Activated CD4-positive, alpha-beta T cell treated with anti-CD3 and anti-CD28 coated beads, Interleukin-2, amount 50 U/mL, for 4 hours (primary cell): ENCODE measurements at places on chromosomes 6 and 20.

DNA sequence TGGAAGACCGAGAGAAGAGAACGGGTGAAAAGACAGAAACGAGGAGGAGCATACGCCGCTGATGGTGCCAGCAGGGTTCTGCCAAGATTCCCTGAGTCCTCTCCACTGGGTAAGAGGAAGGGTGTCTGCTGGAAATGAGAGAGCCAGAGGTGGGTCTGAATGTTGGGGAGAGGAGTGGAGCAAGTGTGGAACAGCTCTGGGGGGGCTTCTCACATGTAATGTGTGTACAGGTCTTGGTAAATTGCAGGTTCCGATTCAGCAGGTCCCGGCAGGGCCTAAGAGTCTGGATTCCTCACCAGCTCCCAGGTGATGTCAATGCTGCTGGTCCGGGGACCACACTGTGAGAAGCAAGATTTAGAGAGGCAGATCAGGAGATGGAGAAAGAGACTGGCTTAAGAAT, 1.5 kb upstream of the EBF4 start:
- DNase-seq = no peak

DNA sequence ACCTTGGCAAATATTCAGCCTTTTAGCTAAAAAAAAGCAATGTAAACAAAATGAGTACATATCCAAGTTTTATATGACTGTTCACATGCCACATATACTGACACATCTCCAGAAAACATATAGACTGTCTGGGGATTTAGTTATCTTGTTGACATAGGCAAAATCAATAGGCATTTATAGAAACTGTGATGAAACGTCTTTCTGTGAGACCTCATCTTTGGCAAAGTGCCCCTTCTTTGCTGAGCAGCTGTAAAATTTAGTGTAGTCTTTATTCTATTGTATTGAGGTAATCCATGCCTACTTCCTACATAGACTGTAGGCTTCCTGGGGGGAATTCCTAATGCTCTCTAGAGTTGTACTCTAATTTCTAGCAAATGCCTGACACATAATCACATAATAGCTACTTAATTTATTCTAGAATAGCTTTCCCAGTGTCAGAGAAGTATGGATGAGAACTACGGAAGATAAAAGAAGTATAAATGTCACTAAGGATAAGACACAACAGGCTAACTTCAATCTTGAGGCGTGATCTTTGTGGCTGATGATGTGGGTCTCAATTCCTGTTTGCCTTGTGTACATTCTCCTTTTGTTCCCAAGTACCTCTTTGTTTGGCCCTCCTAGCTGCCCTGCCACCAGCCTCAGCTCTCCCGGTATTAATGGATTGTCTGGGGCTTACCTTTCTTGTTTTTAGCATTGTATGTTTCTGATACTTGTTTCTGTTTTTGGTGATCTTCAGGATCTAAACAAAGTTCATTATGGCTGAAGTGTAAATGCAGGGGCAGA, 30.6 kb downstream of the PTCHD4 start:
- DNase-seq = no peak

- DNase-seq = no peak
Observed at GRCh38 chr6:158066136-158066781, 84.6 kb downstream of the SYNJ2 start.

DNA sequence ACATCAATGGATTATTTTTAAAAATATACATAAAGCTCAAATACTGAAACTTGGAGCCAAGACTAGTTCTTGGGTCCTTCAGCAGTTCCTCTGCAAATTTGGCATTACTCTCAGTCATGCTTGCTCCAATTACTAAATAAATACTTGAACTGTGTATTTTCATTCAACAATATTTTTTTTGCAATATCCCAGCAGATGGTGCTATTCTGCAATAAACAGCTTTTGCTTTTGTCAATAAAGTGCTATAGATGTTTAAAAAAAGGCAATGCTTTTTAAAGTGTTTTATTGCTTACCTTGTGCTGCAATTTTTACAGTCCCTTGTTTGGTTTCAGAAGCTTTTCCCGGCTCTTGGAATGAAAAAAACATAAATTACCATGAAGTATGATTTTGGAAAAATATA, 243.4 kb downstream of the TRDN start:
- no peak for DNase-seq

DNA sequence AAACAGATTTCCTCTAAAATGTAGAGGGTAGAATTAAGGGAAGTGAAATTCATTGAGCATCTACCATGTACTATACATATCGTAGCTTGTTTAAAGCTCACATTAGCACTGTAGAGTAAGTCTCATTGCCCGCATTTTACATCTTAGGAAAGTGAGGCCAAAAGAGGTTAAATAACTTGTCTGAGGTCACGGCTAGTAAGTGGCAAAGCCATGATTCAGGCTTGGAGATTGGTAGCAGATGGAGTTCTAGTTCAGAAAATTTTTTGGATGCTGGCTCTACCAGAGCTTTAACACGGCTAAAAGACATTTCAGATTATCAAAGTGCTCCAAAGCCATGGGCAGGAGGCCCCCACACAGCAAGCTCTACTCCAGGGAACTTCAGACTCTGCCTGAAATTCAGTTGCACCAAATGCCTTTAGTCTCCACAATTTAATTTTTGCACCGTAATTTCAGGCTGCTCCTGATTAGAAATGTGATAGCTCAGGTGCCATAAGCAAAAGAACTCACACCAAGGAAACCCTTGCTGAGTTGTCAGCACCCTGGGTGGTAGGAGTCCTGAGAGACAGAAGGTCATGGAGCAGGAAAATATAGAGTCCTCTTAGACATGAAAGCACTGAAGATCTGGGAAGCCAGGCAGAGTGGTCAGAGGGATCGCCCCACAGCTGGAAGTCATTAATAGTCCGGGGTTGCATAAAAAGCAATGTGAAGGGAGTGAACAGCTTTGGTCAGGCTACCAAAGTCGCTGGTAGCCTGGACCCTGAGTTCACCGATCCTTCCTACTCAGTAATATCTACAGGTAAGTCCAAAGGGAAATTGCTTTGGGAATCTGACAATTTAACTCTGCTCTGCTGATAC, 55.2 kb upstream of the ASIP start:
- no peak for DNase-seq

- DNase-seq = no peak
Observed at GRCh38 chr6:159481897-159482296, 211.1 kb downstream of the SOD2 start.

DNA sequence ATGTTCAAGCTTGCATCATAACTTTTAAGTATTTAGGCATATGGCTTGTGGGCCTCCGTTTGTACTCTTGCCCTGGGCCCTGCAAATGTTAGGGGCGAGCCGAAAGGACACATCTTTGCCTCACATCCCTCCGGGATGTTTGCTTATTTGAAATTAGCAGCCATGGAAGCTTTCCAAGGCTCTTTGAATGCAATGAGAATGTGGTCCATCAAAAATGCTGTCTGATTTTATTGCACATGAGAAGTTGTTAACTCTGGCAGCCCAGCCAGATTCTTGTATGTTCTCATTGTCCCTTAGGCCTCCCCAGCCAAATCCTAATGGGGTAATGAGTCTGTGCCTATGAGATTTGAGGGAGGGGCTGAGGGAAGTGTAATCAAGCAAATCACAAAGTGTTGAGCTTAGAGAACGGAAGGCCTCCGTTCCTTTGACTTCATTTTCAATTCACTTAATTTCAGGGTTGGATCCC, 261.2 kb upstream of the MARCKS start:
- DNase-seq = no peak

DNA sequence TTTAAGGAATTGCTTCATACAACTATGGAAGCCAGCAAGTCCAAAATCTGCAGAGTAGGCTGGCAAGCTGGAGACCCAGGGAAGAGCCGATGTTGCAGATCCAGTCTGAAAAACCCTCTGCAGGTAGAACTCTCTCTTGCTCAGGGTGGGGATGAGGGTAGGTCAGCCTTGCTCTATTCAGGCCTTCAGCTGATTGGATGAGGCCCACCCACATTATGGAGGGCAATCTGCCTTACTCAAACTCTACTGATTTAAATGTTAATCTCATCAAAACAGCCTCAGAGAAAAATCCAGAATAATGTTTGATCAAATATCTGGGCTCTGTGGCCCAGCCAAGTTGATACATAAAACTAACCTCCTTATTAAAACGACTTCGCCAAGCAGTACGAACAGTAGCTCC, 29.7 kb upstream of the RNF24 start:
- DNase-seq = no peak

DNA sequence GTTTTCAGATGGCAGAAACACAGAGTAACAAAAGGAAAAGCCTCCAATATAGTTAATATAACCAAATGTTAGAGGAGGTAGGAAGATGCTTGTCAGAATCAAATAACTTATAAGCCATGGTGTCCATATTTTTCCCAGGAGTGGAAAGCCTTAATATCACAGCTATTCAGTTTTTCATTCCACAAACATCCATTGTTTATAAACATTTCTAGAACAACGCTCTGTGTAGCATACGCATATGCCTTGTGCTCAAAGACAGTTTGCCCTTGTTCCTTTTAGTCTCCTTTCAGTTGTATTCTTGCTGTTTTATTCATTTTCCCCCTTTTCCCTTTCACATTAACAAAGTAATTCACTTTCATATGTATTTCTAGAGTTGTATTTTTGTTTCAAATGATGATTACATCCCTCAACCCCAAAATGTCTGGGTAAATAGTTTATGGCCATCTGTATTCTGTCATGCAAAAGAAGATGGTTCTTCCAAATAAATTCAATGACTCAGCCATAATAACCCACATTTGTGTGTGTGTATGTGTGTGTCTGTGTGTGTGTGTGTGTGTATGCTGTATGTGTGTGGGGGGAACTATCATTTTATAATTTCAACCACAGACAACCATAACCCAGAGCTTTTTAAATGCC, 455.7 kb upstream of the SOX4 start:
- no peak for DNase-seq

GRCh38 chr6:82068721-82069120, 178.8 kb downstream of the IBTK start:
- no peak for DNase-seq

- DNase-seq = no peak
Observed at GRCh38 chr6:137637121-137637520, 142.9 kb upstream of the OLIG3 start.

DNA sequence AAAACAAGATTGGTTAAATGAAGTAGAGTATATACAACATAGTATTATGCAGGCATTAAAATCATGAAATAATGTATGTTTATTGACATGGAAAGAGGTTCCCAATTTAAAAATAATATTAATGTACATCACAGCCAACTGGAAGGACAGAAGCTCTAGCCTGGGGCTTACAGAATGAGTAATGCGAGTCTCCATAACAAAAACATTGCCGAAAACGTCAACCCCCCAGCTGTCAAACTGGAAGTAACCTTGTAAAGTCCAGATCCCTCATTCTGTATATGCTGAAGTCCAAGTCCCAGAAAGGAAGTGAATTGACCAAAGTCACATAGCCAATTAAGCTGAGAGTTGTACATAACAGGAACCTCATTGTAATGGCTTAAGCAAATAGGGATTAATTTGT, 128.7 kb upstream of the ECI2 start:
- DNase-seq = no peak

GRCh38 chr6:26222571-26222970, 135.3 kb downstream of the HFE start:
- no peak for DNase-seq

DNA sequence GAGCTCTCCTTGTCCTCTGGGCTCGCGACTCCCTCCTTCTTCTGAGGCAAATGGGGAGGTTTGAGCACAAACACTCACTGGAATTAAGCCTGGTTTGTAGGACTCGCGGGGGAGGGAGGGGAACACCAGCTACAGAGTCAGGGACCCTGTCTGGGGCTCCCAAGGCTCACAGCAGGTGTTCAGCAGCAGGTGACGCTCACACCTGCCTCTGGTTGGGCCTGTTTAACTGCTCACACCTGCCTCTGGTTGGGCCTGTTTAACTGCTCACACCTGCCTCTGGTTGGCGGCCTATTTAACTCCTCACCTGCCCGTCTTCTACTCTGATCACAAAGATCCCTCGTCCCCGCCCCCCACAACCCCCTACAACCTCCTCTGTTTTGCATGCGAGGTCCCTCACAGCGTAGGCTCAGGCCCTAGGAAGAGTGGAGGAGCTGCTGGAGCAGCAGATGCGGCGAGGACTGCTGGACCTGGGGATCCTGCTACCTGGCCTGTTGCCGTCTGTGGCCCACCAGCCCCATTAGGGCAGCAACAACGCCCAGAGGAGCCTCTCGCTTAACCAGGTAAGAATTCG, 181.9 kb downstream of the ERMARD start:
- DNase-seq = no peak

DNA sequence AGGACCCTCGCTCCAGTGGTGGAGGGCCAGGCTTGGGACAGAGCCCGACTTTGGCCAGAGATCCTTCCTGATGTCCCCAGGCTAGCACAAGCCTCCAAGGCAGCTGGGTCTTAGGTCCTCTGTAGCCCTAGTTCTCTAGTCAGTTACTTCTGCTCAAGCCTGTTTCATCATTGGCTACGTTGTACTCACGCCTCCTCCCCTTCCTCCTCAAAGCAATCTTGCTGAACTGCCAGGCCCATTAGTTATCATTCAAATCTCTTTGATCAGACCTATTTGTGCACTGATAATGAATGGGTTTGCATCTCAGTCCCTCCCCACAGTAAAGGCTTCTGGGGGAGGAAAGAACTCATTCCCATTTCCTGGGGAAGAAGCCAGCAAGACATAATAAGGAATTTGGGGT, 256.8 kb downstream of the NFATC2 start:
- no peak for DNase-seq

GRCh38 chr6:44696099-44696498, 308.6 kb downstream of the CDC5L start:
- no peak for DNase-seq

- DNase-seq = no peak
Observed at GRCh38 chr6:42279144-42279781, 61.6 kb upstream of the MRPS10 start.

DNA sequence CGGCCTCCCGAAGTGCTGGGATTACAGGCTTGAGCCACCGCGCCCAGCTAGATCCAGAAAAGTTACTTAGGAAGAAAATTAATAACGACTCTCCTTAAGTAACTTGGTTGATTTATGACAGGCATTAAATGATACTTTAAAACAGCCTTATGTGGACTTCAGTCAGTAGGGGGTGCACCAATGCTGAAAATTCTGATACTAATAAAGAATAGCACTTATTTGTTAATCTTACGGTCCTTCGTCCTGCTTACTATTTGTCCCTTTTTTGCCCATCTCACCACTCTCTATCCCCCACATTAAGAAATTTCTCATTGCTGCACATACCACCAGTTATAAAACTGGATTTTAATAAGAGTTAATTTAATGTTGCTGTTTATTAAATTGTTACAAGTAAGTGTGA, 12.7 kb upstream of the PRELID3B start:
- DNase-seq = no peak

GRCh38 chr6:13846841-13847240, 32.5 kb upstream of the MCUR1 start:
- DNase-seq = no peak

- no peak for DNase-seq
Observed at GRCh38 chr6:133392641-133393040, 151.5 kb downstream of the EYA4 start.

GRCh38 chr6:139586273-139586672, 211.8 kb upstream of the CITED2 start:
- DNase-seq = no peak
